ENCODE measurements at places on chromosomes 7 and 10.
A peak's percentile ranks its signal among the peaks of the same experiment; 100 is the strongest.

GRCh38 chr7:30657131-30657530 is 25.1 kb downstream of the CRHR2 start:
- no peak for DNase-seq

- no peak for DNase-seq
Observed at GRCh38 chr10:97090035-97090434, 95.7 kb downstream of the SLIT1 start.

GRCh38 chr10:127968659-127969058 is 61.8 kb downstream of the PTPRE start:
- DNase-seq = no peak

GRCh38 chr7:39896840-39897239 is 53.2 kb upstream of the CDK13 start:
- no peak for DNase-seq

- DNase-seq = no peak
Observed at GRCh38 chr7:158125721-158126120, 461.9 kb downstream of the PTPRN2 start.

DNA sequence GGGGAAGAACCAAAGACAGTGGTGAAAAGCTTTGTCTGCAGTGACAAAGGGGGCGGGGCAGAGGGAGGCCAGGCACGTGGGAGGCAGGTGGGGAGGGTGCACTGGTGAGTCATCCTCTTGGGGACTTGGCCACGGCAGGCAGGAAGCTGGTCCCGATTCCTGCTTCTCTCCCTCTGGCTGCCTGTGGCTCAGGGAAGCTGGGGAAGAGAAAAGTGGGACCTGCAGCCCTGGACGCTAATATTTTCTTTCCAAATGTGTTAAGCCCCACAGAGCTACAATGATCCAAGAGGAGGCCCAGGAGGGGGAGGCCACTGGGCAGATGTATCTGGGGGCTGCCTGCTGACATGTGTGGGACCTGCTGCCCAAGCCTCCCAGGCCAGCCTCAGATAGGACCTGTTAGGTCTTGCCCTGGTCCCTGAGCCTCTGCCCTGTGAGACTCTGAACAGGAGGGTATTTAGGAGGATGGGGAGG is 231.8 kb downstream of the KCNMA1 start:
- DNase-seq = no peak

- no peak for DNase-seq
Observed at GRCh38 chr10:55233090-55233489, 432.1 kb upstream of the PCDH15 start.

DNA sequence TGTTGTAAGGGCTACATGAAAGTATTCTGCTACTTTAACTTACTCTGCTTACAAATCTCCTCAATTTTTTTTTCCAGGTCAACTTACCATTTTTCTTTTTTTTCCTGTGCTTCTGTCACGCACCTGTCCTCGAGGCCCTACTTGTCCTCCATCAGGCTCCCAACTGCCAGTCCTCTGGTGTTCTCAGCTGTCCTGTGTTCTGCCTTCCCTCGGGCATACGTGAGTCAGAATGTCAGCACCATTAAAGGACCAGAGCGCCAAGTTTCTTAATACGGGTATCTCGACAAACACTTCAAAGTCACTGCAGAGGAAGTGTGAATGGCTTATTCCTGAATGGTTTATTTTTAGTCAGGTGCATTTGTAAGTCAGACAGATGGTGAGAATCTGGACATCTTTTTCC is at the start of gene TEX47:
Gene TEX47 (minus strand): TSS at position 185 of the 400 bp plus-strand sequence. CDS start 795 bp downstream, outside the sequence.
- DNase-seq = no peak

- DNase-seq = no peak
Observed at GRCh38 chr10:93420091-93420490, 62.0 kb downstream of the MYOF start.

DNA sequence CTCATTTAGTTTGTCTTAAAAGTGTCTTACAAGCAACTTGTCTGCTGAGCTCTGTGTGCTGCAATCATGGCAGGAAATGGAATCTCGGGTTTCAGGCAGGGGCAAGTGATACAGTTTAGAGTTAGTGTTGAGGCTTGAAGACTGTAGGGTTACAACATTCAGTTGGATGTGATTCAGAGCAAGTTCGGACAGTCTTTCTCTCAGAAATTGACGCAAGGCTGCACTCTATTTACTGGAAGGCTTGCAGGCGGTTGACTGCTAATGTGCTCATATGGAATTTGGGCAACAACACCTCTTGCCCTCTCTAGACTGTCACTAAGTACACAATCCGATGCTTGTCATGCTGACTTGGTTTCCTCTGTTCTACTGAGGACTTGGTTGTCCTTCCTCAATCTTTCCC is 161.7 kb upstream of the BMPER start:
- DNase-seq = no peak

- DNase-seq = no peak
Observed at GRCh38 chr7:26202019-26202990, 760 bp downstream of the CBX3 start.

DNA sequence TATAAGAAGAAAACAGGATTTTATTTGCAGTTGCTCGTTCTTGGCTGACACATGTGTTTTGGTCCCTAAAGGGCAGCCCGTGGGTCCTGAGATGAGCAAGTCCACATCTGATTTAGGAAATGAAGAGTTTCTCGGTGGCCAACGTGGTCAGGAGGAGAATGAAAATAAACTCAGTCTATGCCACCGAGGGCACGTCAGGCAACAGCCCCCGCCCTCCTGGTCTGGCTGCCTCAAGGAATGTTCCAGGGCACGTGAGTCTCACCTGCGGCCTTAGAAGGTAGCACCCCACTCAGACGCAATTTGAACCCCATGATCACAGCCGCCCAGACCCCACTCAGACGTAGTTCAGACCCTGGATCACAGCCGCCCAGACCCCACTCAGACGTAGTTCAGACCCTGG is 197.2 kb downstream of the ADARB2 start:
- no peak for DNase-seq

GRCh38 chr7:111104710-111105109 is 13.8 kb downstream of the LRRN3 start:
- no peak for DNase-seq

- DNase-seq = no peak
Observed at GRCh38 chr10:124057601-124058000, 35.8 kb downstream of the CHST15 start.

- no peak for DNase-seq
Observed at GRCh38 chr10:99123851-99124250, 111.8 kb downstream of the HPSE2 start.

DNA sequence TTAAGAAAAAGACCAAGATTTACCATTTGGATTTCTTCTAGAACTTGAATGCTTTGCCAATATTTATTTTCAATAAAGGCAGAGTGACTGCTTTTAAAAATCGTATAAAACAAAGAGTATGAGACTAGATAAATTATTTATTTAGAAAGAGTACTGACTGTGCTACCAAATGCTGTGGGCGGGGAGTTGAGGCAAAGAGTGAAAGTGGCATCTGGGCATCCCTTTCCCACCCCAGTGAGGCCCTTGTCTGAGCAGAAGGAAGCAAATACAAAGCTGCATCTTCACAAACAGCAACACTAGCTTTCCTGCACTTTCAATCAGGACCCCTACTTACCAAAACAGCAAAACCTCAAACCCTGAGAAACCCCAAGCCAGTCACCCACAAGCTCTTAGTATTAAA is 34.9 kb downstream of the ITGB1 start:
- DNase-seq = no peak

DNA sequence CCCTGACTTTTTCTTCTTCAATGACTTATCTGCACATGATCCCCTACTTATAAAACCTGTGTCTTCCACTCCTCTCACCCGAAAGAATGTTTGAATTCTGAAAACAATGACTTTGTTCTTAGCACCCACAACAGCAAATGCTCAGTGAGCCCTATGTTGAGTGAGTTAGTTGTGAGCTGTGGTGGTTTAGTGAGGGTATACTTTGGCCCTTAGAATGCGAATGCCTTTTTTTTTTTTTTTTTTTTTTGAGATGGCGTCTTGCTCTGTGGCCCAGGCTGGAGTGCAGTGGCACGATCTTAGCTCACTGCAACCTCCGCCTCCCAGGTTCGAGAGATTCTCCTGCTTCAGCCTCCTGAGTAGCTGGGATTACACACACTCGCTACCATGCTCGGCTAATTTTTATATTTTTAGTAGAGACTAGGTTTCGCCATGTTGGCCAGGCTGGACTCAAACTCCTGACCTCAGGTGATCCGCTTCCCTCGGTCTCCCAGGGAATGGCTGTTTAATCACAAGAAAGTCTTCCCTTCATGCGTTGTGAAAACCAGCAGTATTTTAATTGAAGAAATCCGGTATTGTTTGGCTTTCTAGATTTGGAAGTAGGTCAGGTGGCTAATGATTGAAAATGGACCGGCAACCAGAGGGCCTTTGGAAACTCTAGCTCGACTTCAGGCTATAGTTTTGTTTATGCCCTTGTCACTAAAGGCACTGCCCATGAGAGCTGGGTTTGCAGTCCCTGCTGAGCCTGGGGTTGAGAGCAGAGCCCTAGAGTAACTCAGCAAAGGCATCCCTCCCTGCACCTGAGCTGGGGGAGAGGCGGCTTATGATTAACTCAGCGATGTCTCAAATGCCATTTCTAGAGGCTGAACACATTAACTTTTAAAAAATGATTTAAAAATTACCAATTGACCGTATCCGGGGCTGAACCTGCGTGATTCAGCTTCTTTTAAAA is 41.3 kb downstream of the CUX1 start:
- DNase-seq = no peak

DNA sequence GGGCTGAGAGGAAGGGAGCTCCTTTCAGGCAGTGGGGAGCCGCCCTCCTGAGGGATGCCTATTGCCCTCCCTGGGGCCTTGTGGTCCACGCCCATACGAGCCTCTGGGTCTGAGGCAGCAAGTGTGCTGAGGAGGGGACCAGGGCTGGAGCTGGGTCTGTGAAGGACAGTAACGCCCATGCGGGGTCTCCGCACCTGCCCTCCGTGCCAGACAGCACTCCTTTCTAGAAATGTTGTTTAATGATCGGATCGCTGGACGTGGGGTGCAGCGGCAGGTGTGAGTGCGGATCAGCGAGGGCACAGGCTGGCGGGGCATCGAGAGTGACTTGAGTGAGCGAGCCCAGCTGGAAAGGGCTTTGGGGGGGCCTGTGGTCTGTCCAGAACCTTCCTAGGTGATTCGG is 70.1 kb downstream of the ELFN1 start:
- no peak for DNase-seq

- no peak for DNase-seq
Observed at GRCh38 chr7:3439333-3440030, 138.4 kb downstream of the SDK1 start.

DNA sequence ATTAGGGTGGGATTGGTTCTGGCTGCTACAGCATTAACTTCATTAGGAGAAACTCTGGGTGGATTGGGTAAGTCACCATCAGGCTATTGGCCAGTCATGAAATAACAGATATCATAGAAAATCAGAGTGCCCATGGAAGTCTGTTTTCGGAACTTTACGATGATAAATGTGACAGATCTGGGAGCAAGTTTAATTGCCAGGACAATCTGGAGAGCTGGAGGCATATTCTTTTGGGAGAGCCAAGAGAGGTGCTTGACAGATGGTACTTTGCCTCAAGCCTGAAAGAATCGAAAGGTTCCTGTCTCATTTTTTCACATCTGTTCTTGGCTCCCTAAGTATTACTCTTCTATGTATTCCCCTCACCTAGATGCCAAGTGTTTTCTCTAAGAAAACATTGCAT is 369.9 kb downstream of the CNTNAP2 start:
- DNase-seq = no peak

DNA sequence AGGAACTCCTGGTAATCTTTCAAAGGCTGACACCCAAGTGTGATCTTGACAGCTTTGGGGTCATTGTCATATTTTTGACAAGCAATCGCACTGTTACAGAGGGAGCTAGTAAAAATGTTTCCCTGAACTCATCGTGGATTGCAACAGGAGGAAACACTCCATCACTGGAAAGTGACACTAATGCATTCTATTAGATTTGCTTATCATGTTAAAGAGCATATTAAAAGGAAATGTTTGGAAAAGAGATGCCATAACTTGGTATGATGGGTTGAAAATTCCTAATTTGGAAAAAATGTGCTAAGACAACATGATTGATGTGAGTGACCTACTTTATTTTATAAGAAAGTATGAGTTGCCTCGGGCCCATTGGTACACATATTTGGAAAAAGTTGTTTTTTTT is 22.7 kb upstream of the EMX2 start:
- no peak for DNase-seq

GRCh38 chr7:98203261-98203963 is 7.8 kb upstream of the BHLHA15 start:
- DNase-seq = no peak

GRCh38 chr10:126022841-126023240 is 126.5 kb downstream of the FANK1 start:
- DNase-seq = no peak

- DNase-seq = no peak
Observed at GRCh38 chr10:88791924-88792323, 10.6 kb upstream of the LIPM start.

GRCh38 chr10:31018962-31019361 is 12.7 kb downstream of the ZNF438 start:
- no peak for DNase-seq

GRCh38 chr7:28474640-28475039 is 62.3 kb downstream of the CREB5 start:
- DNase-seq = no peak

DNA sequence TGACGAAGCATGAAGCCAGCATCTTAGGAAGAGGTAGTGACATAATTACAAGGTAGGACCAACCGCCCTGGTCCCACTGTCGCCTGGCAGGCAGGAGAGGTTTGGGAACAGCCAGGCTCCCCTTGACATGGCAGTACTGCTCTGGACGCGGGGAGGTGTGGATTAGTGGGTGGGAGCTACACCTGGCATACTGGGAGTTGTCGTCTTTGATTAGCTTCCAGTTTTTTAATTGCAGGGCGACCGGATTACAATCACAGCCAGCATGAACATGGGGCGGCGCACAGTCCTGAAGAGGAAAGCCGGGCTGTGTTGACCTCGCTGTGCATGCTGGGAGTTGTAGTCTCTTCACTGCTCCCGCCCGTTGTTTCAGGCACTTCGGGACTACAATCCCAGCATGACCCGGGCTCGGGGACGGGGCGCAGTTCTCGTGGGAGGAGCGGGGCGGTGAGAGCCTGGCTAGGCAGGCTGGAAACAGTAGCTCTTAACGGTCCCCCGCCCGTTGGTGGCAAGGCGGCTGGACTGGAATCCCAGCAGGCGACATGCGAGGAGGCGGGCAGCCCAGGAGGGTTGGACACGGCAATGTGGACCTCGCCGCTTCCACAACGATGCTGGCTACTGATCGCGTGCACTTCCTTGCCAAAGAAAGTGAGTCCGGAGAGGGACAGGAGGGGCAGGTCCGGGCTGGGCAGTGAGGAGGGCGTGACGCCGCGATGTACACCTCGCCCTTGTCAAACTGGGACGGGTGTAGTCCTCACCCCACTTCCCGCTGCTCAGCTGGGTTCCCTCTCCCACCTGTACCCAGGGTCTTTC is 98.0 kb upstream of the ZNF722 start:
- peak; percentile 80 for DNase-seq
